Pancreas (tissue), 10 donors: ENCODE measurements at places on chromosomes 16 and 17. TPM values are rescaled to one million over a fixed set of nuclear protein-coding genes. Genes with fewer than 3 reads are reported as not detected.

DNA sequence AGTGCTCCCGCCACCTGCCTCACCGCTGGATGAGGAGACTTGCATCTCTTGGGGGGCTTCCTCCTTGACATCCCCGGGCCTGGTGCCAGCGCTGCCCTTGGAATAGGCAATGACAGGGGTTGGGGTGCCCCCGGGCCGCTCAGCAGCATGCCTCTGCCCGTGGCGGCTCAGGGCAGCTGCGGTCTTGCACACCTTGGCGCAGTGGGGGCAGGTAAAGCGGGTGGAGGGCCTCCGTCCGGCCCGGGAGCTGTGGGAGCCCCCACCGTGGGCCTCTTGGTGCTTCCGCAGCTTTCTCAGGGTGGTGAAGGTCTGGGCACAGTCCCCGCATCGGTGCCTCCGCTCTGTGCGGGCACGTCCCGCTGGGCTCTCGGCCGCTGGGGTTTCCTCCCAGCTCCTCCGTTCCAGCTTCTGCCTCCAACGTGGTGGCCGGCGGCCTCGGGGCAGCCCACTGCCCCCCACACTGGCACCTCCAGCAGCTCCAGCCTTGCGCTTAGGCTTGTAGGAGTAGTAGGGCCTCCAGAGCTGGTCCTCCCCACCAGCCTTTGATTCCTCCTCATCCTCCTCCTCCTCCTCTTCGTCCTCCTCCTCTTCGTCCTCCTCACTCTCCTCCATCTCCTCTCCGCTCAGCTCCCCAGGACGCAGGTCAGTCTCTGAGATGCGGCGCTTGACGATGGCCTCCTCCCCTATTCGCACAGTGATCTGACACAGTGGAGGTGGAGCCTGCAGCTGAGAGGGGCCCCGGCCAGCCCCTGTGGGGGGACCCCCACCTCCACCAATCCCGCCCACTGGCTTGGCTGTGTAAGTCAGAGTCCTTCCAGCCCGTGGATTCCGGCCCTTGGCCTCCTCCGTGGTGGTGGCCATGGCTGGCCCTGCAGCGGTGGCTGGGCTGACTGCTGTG lies 16.7 kb downstream of the ZBTB4 start:
- no peak overlapping the region for H3K27ac ChIP-seq
- H3K4me1 ChIP-seq = peaks cover 4% of the 10 kb centered on the region

- H3K27ac ChIP-seq = no peak overlapping the region
- H3K4me3 ChIP-seq = no peak overlapping the region
- H3K36me3 ChIP-seq = no peaks in the 10 kb centered on the region
- no peak for DNase-seq
These were observed 74.5 kb upstream of the RCVRN start for GRCh38 chr17:9979463-9979995.

GRCh38 chr16:14388243-14388642 lies 241.8 kb downstream of the PARN start:
- no peak for DNase-seq
- no peak overlapping the region for H3K27ac ChIP-seq
- H3K4me1 ChIP-seq = no peaks in the 10 kb centered on the region
- no peak overlapping the region for H3K4me3 ChIP-seq

The ABCC12 gene
- not detected for total RNA-seq

GRCh38 chr16:24721830-24722238 lies 7.6 kb upstream of the TNRC6A start:
- no peak for DNase-seq
- no peak overlapping the region for H3K4me3 ChIP-seq
- no peaks in the 10 kb centered on the region for H3K36me3 ChIP-seq
- H3K4me1 ChIP-seq = no peaks in the 10 kb centered on the region
- H3K27ac ChIP-seq = no peak overlapping the region

- no peaks in the 10 kb centered on the region for H3K36me3 ChIP-seq
- H3K27ac ChIP-seq = peak overlapping the region; percentile 79
- peak; percentile 57 for DNase-seq
- H3K4me1 ChIP-seq = peaks cover 24% of the 10 kb centered on the region
- H3K4me3 ChIP-seq = no peak overlapping the region
These were observed 1.8 kb downstream of the VASN start for GRCh38 chr16:4373356-4373908.

The NOS2 gene
- not detected for total RNA-seq

DNA sequence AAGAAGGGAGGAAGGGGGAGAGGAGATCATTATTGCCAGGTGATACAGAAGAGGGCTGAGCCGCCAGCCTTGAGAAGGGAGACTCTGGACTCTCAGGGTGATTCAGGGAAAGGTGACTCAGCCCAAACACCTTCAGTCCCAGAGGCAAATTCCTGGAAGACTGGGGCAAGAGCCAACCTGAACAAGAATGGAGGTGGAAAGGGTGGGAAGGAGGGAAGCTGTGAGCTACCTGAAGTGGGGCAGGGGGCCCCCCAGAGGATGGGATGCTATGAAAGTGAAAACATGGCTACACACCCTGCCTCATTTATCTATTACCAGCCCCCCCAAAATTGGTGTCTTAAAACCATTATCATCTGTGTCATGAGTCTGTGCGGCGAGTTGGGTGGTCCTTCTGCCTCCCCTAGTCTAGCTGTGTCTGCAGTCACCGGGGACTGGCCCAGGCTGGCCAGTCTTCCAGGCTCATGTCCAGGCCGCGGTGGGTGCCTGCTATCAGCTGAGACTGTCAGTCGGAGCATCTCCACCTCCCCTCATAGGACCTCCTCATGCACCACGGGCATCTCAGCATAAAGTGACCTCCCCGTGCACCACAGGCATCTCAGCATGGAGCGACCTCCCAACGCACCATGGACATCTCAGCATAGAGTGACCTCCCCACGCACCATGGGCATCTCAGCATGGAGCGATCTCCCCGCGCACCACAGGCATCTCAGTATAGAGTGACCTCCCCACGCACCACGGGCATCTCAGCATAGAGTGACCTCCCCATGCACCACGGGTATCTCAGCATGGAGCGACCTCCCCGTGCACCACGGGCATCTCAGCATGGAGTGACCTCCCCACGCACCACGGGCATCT lies 3.2 kb upstream of the SLC47A2 start:
- H3K36me3 ChIP-seq = no peaks in the 10 kb centered on the region
- DNase-seq = peak; percentile 17
- no peaks in the 10 kb centered on the region for H3K4me1 ChIP-seq
- H3K27ac ChIP-seq = no peak overlapping the region
- no peaks in the 10 kb centered on the region for H3K27me3 ChIP-seq
- H3K4me3 ChIP-seq = no peak overlapping the region

GRCh38 chr16:19505600-19506303 lies 16.1 kb downstream of the GDE1 start:
- DNase-seq = no peak
- no peaks in the 10 kb centered on the region for H3K27me3 ChIP-seq
- H3K27ac ChIP-seq = no peak overlapping the region
- H3K36me3 ChIP-seq = no peaks in the 10 kb centered on the region
- H3K4me3 ChIP-seq = no peak overlapping the region
- no peaks in the 10 kb centered on the region for H3K4me1 ChIP-seq

GRCh38 chr17:77493238-77493820 lies 352.6 kb downstream of the SEC14L1 start:
- H3K4me1 ChIP-seq = no peaks in the 10 kb centered on the region
- H3K4me3 ChIP-seq = no peak overlapping the region
- H3K27ac ChIP-seq = no peak overlapping the region
- no peak for DNase-seq
- no peaks in the 10 kb centered on the region for H3K27me3 ChIP-seq

DNA sequence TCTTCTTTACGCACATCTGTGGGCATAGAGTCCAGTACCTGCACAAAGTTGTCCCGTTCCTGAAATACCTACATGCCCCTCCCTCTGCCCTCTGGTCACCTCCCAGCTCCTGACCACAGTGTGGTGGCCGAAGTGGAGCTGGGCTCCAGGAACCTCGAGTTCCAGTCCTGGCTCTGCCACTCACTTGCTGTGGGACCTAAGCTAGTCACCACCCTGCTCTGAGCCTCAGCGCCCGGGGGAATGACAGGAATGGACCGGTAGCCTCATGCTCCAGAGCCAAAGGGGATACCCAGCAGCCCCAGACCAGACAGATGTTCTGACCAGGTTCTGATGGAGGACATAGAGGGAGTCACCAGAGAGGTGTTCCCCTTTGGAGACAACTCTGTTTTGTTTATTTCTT lies 26.7 kb upstream of the ITGA3 start:
- H3K27me3 ChIP-seq = no peaks in the 10 kb centered on the region
- no peak overlapping the region for H3K4me3 ChIP-seq
- no peaks in the 10 kb centered on the region for H3K36me3 ChIP-seq
- DNase-seq = no peak
- no peaks in the 10 kb centered on the region for H3K4me1 ChIP-seq

GRCh38 chr17:48068491-48068961 lies 20.4 kb downstream of the NFE2L1 start:
- peaks cover 4% of the 10 kb centered on the region for H3K4me1 ChIP-seq
- H3K36me3 ChIP-seq = no peaks in the 10 kb centered on the region
- DNase-seq = no peak

DNA sequence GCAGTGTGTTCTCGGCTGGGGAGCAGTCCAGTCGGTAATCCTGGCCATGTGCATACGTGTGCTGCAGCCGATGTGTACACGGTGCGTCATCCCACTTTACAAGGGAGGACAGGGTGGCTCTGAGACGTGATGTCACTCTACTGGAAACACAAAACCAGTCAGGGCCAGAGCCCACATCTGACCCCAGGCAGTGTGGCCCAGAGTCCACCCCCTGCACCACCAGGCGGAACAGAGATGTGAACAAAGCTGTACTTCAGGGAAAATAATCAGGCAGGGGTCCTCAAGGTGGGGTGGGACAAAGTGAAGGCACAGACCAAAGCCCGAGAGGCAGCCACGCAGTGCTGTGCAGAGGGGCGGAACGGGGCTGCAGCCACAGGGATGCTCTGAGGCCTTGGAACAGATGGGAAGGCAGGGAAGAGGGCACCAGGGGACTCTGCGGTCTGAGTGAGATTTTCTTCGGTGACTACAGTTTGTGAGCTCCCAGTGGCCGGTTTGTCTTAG lies 181.5 kb downstream of the ZNF423 start:
- no peak for DNase-seq
- H3K4me1 ChIP-seq = no peaks in the 10 kb centered on the region
- H3K27me3 ChIP-seq = no peaks in the 10 kb centered on the region
- H3K36me3 ChIP-seq = no peaks in the 10 kb centered on the region

The PLK1 gene
- total RNA-seq = 0.69 TPM

DNA sequence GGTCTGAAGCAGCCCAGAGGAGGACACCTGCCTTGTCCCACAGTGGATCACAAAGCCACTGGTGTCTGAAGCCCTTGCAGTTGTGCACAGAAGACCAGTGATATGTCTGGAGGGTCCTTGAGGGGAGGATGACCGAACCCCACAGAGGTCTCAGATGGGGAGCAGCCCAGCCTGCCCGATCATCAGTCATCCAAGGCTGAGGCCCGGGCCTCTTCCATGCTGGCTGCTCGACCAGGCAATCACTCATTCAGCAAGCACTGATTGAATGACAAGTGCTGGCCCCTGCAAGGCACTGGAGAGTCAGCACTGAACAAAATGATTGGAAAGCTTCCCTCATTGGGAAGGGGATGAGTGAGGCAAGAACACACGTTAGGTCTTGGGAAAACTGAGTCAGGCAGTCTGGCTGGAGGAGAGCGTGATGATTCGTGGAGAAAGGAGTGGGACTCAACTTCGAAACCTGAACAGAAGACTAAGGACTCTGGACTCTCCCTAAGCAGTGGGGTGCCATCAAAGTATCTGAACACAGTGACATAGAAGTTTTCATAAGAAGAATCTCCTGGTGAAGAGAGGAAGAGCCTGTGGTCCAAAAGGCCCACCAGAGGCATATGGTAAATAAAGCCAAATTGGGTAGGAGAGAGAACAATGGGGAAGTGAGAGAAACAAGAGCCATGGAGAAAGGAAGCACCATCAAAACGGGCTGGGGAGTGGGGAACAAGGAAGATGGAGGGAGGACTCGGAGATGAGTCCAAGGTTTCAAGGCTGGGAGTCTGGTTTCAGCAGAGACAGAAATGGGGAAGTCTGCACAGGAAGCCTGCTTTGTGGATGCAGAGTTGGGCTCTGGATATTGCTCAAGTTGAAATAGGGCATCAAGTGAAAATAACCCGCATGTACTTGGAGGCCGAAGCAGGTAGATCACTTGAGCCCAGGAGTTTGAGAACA lies 10.2 kb downstream of the PIK3R5 start:
- no peak overlapping the region for H3K27ac ChIP-seq
- H3K27me3 ChIP-seq = no peaks in the 10 kb centered on the region
- no peaks in the 10 kb centered on the region for H3K4me1 ChIP-seq
- no peaks in the 10 kb centered on the region for H3K36me3 ChIP-seq
- H3K4me3 ChIP-seq = no peak overlapping the region
- DNase-seq = no peak
